Astrocyte of the cerebellum (primary cell): ENCODE measurements at places on chromosomes 16 and 17.

GRCh38 chr17:63429766-63430165, 16.3 kb downstream of the CYB561 start:
- no peak for DNase-seq

- no peak for DNase-seq
Measured at GRCh38 chr17:728911-729310, 3.5 kb upstream of the TLCD3A start.

GRCh38 chr16:78196502-78196901, 97.0 kb downstream of the WWOX start:
- DNase-seq, result no peak

DNA sequence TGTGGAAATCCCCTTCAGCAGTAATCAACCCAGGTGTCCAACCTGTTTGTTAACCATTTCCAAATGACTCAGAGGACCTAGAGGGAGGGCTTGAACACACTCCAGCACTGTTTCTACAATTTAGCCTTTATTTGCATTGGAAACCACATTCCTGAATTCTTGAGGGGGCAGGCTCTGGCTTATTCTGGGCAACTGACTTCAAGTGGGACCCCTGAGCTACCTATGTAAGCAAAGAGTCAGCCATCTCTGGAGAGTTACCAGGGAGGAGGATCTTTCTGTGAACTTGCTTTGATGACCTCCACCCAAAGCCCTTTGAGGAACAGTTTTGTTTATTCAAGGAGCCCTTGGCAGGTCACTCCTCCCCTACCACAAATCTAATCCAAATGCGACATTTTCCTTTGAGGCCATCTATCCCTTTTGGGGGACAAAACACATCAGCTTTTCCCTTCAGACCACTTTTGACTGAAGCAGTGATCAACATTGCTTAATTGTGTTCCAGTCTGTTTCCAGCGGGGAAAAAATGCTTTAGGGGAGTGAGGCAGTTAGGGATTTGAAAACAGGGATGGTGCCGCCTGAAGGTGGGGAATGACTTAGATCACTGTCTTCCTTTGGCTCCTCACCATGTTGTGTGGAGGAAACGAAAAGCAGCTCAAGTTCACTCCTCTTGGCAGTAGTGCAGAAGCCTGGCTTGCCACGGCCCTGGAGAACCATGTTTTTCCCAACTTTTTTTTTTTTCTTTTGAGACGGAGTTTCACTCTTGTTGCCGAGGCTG, 46.2 kb downstream of the TUBD1 start:
- DNase-seq, result peak; percentile 95

GRCh38 chr17:64081802-64082799, 47.8 kb downstream of the ERN1 start:
- DNase-seq, result no peak

GRCh38 chr16:27500801-27501200, 48.9 kb downstream of the GTF3C1 start:
- no peak for DNase-seq

GRCh38 chr17:77222356-77222755, 81.6 kb downstream of the SEC14L1 start:
- no peak for DNase-seq

DNA sequence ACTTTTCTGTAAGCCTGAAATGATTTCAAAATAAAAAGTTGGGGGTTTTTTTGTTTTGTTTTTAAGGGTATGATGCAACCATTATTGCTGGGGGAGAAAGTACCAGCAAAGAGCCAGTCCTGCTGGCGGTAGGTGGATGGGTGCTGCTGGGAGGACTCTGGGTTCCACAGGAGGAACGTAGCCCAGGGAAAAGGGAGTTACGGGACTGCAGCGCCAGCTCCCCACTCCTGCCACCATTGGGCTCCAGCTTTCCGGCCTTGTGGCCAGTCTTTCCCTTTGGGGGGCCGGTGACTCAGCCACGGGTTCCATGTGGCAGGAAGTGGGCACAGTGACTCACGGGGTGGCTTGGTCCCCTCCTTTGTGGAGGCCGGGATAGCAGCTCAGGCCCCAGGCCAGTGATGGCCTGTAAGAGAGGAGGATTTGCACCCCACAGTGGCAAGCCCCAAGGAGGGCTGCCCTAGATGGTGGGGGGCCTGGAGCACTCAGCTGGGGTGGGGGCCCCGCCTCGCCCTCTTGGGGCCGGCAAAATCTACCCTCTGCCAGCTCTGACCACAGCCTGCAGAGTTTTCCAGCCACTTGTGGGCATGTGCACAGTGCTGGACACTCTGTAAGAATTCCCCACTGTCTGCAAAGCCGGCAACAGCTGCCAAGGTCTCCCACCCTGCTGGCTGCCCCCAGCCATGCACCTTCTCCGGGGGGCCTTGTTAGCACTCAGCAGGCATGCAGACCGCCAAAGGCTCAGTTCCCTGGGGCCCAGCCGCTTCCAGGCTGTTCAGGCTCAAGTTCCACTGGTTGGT, 30.4 kb downstream of the SOCS3 start:
- no peak for DNase-seq

DNA sequence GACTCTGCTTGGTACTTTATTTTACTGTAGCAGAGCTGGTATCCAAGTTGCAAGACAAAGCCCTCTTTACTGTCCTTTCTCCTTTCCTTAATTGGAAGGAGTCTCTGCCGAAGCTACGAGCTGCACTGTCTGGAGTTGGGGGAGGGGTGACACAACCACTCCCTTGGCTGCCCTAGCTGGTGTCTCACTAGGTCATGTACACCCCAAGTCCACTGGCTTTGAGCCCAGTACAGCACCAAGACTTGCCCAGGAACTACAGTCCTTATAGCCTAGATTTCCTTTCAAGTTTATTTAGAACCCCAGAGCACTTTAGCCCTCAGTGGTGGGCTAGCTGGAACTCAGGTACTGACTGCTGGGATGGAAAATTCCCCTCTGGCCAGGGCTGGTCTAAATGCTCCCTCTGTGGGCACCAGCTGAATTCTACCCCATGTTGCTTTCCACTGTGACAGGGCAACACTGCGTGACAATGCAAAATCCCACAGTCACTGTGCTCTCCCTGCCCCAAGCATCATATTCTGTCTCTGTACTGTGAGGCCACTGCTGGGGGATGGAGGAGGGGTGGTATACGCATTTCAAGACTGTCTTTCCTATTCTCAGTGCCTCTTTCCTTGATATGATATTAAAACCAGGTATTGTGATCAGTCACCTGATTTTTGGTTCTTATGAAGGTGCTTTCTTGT, 18.4 kb downstream of the EFCAB5 start:
- DNase-seq, result no peak

GRCh38 chr17:71727292-71727691, 393.5 kb upstream of the SOX9 start:
- DNase-seq, result no peak
